ENCODE measurements at places on chromosomes 11 and 22. TPM values are rescaled to one million over a fixed set of nuclear protein-coding genes. Genes with fewer than 3 reads are reported as not detected.

The OR8A1 gene
- not detected for total RNA-seq

The MMP10 gene
- not detected for total RNA-seq

The ISX gene
- not detected for total RNA-seq

The SORL1 gene
- 4.7 TPM for total RNA-seq

The MS4A6A gene
- total RNA-seq = 49.6 TPM
